ENCODE measurements at places on chromosomes 5 and 9.

- DNase-seq = no peak
Measured at GRCh38 chr5:96605144-96605837, 56.9 kb upstream of the CAST start.

DNA sequence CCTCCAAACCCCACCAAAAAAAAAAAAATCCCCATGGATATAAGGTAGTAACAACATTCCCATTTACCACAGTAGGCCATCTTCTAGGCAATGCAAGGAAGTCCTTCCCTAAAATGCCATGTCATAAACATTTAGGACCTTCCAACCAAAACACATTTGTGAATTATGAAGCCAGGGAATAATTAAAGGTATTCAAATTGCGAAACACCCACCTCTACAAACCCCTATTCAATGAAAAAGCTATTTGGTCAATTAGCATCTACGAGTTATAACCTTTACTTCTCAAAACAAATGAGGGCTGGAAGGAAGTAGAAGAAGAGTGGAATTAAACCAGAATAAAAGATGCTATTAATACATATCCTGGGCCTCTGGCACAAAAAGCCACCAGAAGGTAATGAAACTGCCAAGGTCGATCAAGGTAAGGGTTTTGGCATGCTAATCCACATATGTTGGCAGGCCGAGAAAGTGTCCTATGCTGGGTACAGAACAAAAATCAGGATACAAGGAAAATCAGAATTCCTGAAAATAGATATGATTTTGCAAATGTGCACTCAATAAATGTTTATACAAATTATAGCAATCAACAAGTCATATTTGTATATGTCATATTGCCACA lies 47.7 kb downstream of the MTMR12 start:
- no peak for DNase-seq

DNA sequence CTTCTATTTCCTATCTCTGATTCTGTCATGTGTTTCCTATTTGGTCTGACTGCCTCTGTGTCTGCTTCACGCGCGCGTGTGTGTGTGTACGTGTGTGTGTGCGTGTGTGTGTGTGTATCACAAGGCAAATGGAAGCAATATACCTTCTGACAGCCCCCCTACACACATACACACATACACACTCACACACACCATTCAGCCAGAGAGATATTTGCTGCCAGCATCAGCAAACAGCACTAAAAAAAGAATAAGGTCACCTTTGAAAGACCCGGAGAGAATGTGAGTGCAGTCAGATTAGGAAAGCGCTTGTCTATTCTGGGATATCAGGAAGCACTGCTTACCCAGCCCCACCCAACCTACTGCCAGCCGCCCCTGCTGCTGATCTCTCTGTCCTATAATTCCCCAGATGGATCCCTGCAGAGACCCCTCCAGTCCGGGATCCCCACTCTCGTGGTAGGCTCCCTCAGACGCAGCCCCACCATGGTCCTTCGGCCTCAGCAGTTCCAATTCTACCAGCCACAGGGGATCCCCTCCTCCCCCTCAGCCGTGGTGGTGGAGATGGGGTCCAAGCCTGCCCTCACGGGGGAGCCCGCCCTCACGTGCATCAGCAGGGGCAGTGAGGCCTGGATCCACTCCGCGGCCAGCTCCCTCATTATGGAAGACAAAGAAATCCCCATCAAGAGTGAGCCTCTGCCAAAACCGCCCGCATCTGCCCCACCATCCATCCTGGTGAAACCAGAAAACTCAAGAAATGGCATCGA lies 45.7 kb downstream of the PLAC8L1 start:
- DNase-seq = no peak

- DNase-seq = no peak
Measured at GRCh38 chr9:132795511-132796303, 82.4 kb downstream of the AK8 start.

- DNase-seq = no peak
Measured at GRCh38 chr9:106733828-106734380, 129.1 kb upstream of the ZNF462 start.

DNA sequence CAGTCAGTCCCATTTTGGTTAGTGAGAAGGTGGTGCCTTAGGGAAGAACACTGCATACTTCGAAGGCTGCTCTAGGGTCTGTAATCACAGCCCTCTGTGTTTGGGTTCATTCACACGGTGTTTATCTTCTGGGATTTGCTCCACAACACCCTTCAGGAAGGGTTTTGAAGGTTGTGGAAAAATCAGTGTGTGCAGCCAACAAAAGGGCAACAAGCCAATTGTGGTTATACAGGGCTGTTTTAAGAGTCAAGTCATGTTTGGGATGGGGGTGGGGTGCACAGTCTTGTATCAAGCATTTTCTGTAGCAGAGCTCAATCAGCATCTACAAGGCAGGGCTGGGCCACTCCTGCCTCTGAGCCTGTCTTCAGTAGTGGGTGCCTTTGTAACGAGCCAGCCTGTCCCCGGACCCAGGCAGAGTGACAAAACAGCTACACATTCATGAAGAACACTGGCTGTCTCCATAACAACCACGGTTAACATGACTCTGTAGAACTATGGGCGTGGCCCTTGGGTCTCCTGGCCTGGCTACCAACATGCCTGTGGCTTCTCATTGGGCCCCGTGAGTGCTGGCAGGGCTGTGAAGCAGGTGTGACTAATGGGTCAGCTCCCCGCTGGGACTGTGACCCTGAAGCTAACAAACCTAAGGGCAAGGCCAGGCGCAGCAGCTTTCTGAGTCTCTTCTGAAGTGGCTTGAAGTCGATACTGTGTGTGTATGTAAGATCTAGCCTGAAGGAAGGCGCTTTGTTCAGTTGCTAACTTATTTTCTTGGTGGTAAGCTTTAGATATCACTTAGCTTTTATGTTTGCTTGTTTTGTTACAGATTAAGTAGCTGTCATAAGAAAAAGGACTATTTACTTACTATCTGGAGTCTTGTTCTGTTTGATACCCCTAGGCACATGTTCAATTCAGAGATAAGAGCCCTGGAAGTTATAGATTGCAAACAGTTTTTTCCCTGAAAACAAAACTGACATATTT lies 27.9 kb upstream of the GOLM1 start:
- DNase-seq = peak; percentile 31

- no peak for DNase-seq
Measured at GRCh38 chr5:71887680-71888079, 168.6 kb downstream of the CARTPT start.

DNA sequence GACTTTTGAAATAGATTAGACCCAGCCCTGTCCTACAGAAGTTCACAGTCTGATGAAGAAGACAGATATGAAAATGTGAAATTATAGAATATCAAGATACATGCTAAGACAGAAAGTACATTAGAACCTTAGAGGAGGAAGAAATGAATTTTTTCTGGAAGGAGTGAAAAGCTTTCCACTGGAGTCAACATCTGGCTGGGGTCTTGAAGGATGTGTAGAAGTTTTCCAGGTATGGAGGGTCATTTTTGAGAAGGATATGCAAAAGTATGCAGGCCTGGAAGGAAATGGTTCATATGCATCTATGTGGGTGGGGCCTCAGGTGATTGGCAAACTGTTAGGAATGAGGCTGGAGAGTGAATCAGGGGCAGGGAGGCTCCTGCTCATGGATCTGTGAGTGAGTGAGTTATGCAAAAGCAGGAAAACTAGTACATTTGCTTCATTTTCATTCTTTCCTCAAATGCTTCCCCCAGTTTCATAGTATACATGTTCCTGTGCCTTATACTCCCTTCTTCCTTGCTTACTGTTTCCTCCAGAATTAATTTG lies 142.3 kb downstream of the GRIA1 start:
- DNase-seq = no peak

DNA sequence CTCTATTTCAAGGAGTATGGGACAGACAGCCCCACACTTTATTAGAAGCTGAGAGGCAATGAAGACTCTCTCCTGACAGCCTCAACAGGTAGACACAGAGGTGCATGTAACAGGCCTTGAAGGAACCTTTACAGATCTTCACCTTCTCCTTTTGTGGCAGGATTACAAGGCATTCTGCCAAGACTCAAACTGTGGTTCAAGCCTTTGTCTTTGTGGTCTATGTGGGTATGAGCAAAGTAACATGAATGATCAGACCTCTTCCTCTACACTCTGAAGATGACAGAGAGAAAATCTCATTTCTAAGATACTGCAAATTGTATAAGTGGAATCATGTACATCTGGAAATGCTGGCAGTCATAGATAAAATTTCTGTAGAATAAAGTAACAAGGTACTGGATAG lies 346.9 kb downstream of the CDH9 start:
- no peak for DNase-seq

DNA sequence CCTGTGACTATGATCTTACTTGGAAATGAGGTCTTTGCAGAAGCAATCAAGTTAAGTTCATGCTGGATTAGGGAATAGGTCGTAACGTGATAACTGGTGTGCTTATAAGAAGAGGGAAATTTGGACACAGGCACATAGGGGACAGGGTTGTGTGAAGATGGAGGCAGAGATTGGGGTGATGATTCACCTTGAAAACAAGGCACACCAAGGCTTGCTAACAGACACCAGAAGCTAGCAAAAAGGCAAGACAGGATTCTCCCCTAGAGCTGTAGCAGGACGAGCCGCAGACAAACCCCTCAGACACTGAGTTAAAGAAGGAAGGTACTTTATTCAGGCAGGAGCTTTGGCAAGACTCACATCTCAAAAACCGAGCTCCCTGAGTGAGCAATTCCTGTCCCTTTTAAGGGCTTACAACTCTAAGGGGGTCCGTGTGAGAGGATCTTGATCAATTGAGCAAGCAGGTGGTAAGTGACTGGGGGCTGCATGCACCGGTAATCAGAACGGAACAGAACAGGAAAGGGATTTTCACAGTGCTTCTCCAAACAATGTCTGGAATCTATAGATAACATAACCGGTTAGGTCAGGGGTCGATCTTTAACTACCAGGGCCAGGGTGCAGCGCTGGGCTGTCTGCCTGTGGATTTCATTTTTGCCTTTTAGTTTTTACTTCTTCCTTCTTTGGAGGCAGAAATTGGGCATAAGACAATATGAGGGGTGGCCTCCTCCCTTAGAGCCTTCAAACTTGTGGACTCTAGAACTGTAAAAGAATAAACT lies 57.5 kb upstream of the S1PR3 start:
- no peak for DNase-seq

DNA sequence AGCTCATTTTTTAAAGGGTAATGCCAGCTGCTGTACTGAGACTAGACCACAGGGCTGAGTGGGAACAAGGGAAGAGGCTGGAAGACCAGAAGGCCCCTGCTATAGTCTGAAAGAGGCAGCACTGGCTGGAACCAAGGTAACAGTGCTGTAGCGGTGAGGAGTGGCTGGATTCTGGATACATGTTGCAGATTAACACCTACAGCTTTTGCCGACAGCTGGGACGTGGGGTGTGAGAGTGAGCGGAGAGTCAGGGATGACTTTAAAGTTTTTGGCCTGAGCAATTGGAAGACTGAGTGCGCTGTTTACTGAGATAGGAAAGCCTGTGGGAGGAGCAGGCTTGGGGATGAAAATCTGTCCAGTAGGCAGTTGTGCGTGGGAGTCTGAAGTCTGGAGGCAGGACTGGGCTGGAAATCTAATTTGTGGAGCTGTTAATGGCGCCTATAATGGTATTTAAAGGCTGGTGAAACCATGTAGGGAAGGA lies 26.5 kb downstream of the AQP7 start:
- no peak for DNase-seq

DNA sequence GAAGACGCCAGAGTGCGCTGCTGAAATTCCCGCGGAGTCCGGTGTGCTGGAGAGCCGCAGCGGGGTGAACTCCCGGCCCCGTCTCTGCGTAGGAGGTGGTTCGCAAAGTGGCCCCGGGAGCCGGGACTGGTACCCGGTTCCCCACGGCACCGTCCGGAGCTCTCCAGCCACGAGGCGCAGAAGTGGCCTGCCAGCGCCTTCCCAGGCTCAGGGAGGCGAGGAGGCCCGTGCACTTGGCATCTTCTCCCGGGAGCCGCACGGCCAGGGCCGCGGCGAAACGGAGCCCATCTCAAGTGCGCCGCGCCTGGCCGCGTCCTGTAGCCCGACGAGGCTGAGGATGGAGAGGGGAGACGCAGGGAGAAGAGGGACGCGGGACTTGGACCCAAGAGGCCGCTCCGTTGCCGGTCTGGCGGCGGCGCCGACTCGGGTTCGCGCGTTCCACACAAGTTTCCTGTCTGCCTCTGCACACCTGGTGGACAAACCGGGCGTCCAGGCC lies 1.1 kb upstream of the IRX1 start:
- DNase-seq = no peak

GRCh38 chr5:178231539-178232123 lies 971 bp downstream of the PHYKPL start:
- DNase-seq = no peak

- DNase-seq = no peak
Measured at GRCh38 chr5:71705421-71705820, 13.7 kb upstream of the CARTPT start.

GRCh38 chr9:21576331-21577189 lies 94.4 kb upstream of the IFNE start:
- no peak for DNase-seq

DNA sequence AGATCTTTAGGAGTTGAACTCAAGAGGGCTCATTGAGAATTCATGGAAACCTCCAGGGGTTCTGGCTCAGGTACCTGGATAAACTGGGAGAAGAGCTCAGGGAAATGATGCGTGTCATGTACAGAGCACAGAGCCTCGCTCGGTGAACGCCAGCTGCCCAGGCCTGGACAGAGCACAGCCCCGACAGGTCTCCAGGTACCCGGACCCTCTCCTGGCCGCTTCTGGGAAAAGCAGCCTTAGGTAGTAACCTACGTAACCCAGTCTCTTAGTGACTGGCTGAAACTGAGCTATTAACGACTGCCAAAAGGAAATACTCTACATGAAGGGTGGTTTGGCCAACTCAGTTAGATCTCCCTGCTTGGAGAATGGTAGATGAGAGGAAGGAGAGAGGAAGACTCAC lies 157.4 kb downstream of the TTLL11 start:
- DNase-seq = no peak

DNA sequence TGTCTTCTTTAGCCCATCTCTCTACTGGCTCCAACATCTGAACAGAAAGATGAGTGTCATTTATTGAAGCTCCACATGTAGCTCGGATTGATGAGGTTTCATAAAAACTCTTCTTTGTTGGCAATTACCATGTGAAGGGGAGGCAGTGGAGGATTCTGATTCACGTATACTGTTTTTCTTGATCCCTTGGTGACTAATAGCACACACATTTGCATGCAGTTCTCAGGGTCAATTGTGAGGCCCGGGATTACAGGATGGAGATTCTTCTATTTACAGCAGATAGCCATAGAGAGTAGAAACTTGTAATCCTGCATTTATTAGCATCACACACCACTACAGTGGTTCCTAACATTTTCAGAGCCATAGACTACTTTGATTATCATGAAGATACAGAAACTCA lies 133.2 kb upstream of the MARCHF11 start:
- no peak for DNase-seq

DNA sequence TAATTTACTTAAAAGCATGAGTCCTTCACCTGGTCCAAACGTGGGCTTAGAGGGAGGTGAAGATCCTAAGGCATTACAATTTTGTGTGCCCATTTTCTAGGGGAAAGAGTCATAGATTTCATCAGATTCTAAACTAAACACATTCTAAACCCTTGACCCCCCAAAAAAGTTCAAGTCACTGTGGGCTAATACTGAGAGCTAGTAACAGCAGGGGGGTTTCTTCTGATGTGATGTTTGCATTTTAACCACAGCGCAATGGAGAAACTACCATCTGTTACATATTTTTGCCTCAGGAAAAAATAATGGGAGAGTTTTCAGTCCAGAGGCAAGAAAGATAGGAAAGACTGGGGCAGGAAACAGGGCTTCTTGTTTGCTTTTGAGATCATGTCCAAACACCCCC lies 110.8 kb upstream of the SLC1A3 start:
- DNase-seq = no peak
